ENCODE measurements at places on chromosomes 12 and 14.

DNA sequence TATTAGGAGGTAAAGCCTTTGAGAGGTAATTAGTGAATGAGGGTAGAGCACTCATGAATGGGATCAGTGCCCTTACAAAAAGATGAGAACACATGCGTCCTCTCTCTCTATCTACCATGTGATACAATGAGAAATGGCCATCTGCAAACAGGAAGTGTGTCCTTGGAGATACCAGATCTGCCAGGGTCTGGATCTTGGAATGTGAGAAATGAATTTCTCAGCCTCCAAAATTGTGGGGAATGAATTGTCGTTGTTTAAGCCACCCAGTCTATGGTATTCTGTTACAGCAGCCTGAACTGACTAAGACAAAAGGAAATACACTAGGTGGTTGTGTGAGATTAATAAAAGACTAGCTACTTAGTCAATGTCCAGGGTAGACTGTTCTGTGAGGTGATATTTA lies 366.6 kb downstream of the NELL2 start:
- DNase-seq, result no peak

- DNase-seq, result no peak
Observed at GRCh38 chr12:130710733-130711080, 5.4 kb downstream of the RIMBP2 start.

DNA sequence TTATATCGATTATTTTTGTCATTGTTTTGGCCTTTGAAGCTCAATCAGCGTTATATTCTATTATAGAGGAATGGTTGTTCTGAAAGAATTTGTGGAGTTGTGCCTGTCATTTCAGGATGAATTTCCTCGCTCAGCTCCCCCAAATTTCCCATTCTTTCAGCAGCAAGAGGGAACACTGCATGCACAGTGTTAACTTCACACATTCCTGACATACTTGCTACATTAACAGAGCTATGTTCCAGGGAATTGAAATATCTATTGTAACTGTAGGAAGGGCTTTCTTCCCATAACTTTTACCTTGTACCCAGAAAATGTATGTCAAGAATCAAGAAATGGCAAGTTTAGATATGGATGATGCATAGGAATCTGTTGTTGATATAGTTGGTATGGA lies 379.0 kb downstream of the LRIG3 start:
- DNase-seq, result no peak

GRCh38 chr12:108714866-108715265 lies 16.5 kb downstream of the CORO1C start:
- DNase-seq, result no peak

DNA sequence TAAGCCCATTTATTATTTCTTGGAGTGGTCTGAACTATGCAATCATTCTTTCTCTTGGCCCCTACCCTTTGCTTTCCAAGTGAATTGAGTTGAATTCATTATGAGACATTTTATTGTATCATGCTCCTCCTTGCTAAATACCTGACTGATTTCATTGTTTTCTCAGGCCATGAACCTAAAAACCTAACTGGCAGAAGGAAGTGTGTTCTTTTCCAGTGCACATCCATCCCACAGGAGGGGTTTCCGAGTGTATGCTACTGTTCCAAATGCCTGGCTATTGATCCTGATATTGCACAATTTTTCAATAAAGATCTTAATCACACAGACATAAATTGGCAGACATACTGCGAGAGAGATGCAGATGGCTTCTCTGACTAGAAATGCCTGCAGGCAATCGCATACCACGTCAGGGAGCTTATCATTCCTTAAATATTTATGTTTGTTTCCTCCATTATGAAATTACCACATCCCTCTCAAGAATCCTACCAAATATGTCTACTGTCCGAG lies 162.2 kb upstream of the EGLN3 start:
- DNase-seq, result no peak

GRCh38 chr14:45039390-45039789 lies 44.5 kb upstream of the PRPF39 start:
- DNase-seq, result no peak

DNA sequence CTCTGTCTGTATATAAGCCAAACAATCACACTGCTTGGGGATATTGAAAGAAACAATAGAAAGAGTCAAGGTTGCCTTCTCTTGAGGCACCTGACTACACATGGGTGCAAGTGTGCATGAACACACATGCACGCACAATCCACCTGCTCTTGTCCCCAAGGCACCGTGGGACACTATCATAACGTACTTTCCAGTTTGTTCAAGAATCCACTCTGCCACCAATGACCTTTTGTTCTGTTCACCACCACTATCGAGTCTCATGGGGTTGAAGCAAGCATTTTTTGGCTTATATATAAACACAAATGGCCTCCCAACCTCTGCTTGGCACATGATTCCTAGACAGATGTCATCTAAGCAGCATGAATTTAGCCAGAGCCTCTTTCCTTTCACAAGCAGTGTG lies 365.4 kb downstream of the EMP1 start:
- DNase-seq, result no peak

- DNase-seq, result no peak
Observed at GRCh38 chr12:127268706-127269425, 998.1 kb upstream of the TMEM132C start.

GRCh38 chr12:116121453-116121871 lies 156.0 kb downstream of the MED13L start:
- no peak for DNase-seq

GRCh38 chr14:71322655-71323250 lies 415.5 kb downstream of the PCNX1 start:
- DNase-seq, result no peak

GRCh38 chr12:52929538-52929937 lies 19.4 kb upstream of the KRT18 start:
- DNase-seq, result no peak

DNA sequence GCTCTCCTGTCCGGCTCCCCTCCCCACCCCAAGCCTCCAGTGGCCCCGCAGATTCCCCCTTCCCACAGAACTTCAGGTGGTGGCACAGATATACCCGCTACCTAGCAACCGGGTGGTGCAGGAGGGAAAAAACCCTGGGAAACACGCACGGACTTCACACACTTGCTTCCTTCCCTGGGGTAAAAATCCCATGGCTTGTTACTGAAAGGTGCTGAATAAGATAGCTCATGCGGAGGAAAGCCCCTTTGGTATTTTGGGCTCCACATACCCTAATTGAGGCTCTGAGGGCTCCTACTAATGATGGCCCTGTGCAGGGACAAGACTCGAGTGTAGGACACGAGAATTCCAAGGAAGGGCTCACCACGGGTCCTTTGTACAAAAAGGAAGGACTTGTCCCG lies 869 bp upstream of the RIMBP2 start:
- DNase-seq, result no peak

DNA sequence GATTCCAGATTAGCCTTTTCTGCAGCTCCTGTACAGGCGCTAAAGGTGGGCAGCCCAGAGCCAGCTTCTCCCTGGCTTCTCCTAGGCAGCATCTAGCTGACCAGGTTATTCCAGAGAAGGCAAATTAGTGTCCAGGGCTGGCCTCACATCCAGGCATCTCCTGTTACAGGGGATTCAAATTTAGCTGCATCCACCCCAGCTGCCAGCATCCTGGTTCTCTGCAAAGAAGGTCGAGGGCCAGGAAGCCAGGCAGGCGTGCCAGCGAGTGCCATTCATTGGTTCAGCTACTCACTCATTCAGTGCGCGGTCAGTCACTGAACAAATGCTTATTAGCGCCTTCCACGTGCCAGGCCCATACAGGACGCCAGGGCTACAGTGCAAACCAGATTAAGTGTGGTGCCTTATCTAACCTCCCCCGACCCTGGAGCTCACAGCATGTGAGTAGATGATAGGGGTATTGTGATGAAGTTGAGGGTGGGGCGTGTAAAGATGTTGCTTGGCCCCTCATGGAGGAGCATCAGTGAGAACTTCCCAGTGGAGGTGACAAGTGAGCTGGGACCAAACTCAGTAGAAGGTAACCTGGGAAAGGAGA lies 15.7 kb upstream of the FAM222A start:
- DNase-seq, result no peak

GRCh38 chr12:93441081-93441616 lies 598 bp downstream of the UBE2N start:
- no peak for DNase-seq

DNA sequence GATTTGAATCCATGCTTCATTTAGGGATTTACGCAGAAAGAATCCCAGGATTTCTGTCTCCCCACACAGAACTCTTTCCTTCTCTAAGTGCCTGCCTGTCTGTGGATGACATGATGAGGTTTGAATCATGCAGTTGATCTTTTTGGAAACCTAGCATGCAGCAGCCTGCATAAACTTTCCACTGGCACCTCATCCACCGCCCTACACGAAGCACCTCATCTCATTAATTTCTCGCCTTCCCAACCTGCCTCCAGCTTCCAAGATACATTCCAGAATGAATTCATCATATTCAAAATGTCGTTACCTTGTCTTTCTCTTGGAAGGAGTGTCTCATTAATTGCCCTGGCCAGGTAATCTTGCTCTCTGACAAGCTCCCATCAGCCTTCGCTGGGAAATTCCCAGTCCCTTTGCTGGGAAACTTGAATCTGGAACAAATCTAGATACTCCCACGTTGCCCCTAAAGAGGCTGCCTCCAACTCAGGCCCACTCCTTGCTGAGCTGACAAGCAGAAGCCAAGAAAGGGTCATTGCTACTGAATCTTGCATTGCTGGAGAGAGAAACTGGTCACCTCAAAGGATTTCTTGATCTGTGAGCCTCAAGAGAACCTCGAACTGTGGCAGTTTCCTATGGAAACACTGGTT lies 48.2 kb downstream of the SERPINA3 start:
- no peak for DNase-seq

- DNase-seq, result no peak
Observed at GRCh38 chr14:59687663-59688062, 111.1 kb upstream of the CCDC175 start.

DNA sequence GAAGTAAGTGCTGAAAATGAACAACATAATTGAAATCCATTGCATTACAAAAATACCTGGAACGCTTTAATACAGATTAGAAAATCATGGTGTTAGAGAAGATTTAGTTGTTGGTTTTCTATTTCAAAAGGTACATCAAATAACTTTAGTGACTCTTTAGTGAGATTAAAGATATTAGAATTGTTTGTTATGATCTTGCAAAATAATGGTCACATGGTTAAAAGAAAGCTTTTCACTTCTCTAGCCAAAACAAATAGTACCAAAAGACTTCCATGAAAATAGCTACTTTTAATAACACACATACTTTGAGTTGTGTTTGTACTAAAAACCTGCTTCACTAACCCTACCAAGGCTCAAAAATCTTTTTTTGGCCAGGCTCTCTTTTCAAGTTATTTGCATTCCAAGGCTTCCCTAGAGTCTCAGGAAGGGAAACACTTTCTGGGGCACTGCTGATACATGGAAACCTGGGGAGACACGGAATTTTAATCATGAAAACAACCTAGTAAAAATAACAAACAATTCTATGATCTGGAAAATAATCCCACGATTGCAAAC lies at the start of gene SLCO1A2:
Gene SLCO1A2 (minus strand): TSS at position 147 of the 555 bp plus-strand sequence. CDS start 270 bp downstream, outside the sequence.
- no peak for DNase-seq

DNA sequence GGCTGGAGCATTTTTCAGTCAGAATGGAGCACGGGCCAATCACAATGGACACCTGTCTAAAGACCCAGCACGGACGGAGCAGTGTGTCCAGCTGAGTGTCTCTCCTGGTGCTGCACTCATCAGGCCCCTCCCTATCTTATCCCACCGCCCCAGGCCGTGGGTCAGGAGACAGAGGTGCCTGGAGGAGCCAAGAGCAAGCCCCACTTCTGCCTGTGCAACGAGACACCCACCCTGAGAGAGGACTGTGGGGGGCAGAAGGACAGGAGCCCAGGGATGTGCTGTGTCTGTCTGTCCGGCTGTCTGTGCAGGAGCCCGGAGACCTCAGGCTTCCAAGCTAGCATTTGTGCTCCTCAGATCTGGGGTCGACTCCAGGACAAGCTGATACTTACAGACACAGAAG lies 69.6 kb upstream of the SFSWAP start:
- no peak for DNase-seq

DNA sequence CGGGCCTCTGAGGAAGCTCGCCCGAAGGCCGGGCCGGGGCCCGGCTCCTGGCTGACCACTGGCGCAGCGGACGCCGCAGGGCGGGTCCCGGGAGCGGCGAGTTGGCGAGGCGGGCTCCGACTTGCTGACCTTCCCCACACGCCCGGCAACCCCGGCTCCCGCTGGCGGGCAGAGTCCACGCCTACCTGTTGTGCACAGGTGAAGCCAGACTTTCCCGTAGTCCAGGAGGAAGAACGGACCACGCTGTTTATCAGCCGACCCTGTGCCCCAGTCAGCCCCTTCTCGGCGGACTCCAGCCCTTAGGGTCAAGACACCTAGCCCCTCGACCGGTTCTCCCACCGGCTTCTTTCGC lies 407 bp downstream of the HEATR5A start:
- DNase-seq, result peak; percentile 80

DNA sequence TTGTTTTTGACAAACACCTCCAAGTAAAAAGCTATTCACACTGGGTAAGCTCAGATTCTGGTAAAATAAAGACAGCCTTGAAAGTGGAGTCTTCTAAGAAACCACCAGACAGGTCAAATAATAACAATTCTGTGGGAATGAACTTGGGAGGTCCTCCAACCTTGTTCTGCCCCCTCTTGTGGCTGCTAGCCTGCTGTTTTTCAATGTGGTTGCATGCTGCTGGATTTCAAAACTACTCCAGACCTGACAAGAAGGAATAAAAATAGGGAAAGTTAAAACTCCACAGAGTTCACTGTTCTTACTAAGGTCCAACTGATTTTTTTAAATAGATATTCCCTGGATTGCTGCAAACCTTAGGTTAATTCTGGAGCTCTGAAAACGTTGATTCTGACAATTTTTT lies 32.2 kb upstream of the RIN3 start:
- no peak for DNase-seq

- no peak for DNase-seq
Observed at GRCh38 chr12:34407813-34408212, 385.5 kb downstream of the ALG10 start.

- no peak for DNase-seq
Observed at GRCh38 chr12:6444704-6445688, at the start of gene CD27. Gene CD27 (plus strand): TSS chr12:6444955. CDS start chr12:6445096, 141 bp downstream.
